Stimulated activated CD4-positive, alpha-beta T cell treated with anti-CD3 and anti-CD28 coated beads, Interleukin-2, amount 100 ng/mL, for 24 hours (primary cell): ENCODE measurements at places on chromosomes 16 and 17.

- no peak for DNase-seq
These were observed 5.6 kb upstream of the TBX2 start for GRCh38 chr17:61393904-61394629.

- DNase-seq: no peak
These were observed 129.9 kb upstream of the CACNG5 start for GRCh38 chr17:66704858-66705520.

DNA sequence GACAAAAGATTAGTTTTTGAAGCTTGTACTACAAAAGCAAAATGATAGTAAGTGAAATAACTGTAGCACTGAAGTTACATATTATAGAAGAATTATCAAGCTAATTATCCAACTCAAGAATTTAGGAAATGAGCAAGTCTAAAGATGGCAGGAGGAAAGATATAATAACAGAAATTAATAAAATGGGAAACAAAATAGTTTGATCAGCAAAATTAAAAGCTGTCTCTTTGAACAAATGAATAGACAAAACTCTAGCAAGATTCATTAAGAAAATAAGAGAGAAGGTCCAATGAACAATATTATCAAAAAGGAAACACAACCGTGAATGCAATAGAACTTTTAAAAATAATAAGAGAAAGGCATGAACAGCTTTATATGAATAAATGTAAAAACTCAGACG lies 224.3 kb upstream of the IRX5 start:
- DNase-seq: no peak

DNA sequence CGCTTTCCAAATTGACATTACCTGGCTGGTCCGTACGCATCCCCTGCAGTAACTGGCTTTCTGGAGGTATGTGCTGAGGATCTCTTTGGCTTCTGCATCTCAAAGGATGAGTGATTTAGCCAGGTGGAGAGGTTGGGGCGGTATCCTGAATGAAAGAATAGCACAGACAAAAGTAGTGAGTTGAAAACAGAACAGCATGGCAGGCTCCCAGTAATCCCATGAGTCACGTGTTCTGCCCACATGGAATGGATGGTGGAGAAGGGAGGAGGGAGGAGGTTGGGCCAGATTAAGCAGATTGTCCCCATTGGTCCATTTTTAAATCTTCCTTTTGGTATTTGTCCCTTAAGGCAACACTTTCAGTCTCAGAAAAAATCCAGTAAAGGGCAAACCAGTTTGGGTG lies 176.0 kb downstream of the WWOX start:
- no peak for DNase-seq

- no peak for DNase-seq
These were observed 42.6 kb downstream of the KLHDC4 start for GRCh38 chr16:87723226-87723623.

DNA sequence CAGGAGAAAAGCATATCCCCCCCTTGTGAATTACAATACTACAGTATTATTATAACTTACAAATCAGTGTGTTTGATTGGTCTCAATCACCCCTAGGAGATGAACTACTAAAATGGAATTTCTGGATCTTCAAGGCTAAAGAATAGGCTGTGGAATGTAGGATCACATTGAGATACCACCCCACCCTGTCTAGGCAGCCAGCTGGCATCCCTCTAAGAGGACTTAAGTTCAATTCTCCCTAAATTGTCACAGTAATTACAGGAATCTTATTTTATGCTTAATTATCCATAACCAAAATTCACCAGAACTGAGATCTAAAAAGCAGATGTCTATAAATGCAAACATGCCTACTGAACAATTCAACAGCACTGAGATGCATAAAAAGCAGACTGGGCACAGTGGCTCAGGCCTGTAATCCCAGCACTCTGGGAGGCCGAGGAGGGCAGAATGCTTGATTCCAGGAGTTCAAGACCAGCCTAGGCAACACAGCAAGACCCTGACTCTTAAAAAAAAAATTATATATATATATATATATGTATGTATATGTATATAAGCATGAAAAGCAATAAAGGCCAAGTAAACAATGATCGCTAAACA lies 12.0 kb downstream of the AP1G1 start:
- no peak for DNase-seq

GRCh38 chr16:49554681-49555080 lies 181.1 kb downstream of the C16orf78 start:
- no peak for DNase-seq

DNA sequence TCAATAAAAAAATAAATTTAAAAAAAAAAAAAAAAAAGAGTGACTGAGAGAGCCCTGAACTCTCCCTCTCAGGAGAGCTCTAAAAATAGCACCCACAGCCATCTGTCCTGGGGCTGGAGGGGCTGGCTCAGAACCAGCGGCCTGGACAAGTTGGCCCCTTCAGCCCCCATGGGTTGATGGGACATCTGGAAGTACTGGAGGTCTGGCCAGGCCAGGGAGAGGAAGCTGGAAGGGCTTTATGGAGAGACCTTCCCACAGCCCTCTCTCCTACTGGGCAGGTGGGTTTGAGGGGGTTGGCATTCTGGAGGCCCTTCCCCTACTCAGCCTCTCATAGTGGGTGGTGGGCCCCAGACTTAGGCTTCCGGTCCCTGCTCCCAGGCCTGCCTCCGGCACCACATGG lies 93.7 kb upstream of the TMEM97 start:
- DNase-seq: no peak

- no peak for DNase-seq
These were observed 5.9 kb downstream of the PAM16 start for GRCh38 chr16:4344983-4345835.

GRCh38 chr17:37839196-37839978 lies 84.8 kb upstream of the TBC1D3K start:
- no peak for DNase-seq
